Activated CD4-positive, alpha-beta T cell treated with anti-CD3 and anti-CD28 coated beads, Interleukin-2, amount 50 U/mL, for 24 hours (primary cell): ENCODE measurements at places on chromosomes 13 and 19.

GRCh38 chr19:48190288-48190884 lies 19.9 kb downstream of the ZSWIM9 start:
- peak; percentile 15 for DNase-seq

DNA sequence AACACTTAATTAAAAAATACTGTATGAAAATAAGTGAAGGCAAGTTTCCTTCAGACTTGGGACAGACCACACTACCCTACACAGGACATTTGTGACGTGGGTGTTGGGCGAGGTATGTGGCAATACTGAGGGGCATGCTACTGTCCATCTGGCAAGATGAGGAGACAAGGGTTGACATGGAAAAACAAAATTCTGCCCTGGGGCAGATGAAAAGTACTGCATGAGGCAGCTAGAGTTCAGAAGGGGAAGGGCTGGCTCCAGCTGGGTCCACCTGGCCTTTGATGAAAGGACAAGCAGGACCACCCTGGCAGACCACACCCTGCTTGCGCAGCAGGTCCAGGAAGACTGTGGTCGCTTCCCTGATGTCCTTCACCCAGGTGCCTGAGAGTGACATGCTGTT lies 43.2 kb downstream of the LATS2 start:
- no peak for DNase-seq

DNA sequence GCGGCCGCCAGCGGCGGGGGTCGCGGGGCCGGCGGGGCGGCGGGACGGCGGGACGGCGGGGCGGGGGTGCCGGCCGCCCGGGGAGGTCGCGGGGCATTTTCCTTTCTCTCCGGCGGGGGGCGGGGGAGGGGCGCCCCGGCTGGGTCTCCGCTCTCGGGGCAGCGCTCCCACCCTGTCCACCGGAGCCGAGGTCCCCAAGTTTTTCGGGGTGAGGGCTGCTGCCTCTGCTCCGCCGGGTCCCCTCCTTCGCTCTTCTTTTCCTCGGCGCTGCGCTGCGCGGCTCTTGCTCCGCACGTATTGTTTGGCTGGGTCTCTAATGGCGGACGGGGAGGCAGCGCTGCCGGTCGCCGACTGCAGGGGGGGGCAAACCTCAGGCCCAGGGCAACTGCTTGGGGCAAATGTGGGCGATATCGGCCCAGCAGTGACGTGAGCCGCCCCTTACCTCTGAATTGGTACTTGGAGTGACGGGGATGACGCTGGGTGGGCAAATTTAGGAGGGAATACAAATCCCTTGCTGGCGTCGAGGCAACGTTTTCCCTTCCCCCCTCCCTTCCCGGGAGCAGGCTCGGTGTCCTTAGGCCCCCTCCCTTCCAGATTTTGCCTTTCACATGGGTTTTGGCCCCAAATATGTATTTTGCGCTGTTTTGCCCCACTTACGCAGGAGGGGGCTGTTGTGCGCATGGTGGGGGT lies 759 bp downstream of the ZMYM2 start:
- peak; percentile 48 for DNase-seq

- no peak for DNase-seq
Observed at GRCh38 chr19:44807162-44807561, 1.7 kb upstream of the BCAM start.

DNA sequence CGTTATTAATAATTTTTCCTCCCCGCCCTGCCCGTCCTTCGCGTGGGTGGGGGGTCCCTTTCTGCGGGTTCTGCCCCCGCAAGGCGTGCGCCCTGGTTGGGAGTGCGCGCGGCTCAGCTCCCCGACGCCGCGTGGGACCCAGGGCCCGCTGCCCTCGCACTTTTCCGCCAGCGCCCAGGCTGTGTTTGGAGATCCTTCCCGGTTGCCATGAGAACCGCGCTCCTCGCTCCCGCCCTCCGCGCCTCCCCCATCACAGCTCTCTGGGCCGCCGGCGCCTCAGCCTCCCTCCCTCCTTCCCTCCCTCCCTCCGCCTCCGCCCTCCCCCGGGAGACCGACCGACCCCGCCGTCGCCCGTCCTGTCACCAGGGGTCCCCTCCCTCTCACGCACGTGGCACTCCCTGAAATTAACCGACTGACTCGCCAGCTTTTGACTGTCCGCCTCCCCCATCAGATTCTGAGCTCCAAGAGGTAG lies 2.4 kb upstream of the SSBP4 start:
- DNase-seq, result no peak

DNA sequence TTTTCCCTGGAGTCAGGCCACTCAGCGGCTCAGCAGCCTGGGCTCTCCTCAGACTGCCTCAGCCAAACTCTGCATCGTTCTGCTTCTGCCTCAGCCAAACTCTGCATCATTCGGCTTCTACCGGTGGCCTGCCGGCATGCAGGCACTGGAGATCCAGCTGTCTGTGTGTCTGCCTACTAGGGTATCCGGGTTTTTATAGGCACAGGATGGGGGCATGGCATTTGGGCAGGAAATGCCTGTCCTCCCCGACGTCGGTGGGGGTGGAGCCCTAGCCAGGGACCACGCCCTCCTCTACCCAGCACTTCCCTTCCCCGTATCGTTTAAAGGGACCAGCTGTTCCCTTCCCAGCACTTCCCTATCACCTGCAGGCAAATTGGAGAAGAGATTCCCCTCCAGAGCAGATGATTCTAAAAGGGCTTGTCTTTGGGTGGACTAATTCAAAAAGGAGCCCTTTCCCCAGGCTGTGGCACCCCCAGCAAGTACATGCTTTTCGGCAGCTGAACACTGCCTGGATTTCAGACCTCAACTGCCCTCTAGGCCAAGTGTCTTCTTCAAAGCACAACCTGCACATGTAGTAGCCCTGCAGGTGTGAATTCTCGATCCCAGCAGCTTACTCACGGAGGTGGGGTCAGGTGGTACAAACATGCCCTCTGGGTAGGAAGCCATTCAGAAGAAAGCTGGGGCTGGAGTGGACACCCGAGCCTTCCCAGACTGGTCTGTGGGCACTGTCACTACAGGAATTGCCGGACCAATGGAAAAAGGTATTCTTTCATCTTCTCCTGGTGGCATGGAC lies 25.4 kb upstream of the GPR12 start:
- DNase-seq, result no peak

DNA sequence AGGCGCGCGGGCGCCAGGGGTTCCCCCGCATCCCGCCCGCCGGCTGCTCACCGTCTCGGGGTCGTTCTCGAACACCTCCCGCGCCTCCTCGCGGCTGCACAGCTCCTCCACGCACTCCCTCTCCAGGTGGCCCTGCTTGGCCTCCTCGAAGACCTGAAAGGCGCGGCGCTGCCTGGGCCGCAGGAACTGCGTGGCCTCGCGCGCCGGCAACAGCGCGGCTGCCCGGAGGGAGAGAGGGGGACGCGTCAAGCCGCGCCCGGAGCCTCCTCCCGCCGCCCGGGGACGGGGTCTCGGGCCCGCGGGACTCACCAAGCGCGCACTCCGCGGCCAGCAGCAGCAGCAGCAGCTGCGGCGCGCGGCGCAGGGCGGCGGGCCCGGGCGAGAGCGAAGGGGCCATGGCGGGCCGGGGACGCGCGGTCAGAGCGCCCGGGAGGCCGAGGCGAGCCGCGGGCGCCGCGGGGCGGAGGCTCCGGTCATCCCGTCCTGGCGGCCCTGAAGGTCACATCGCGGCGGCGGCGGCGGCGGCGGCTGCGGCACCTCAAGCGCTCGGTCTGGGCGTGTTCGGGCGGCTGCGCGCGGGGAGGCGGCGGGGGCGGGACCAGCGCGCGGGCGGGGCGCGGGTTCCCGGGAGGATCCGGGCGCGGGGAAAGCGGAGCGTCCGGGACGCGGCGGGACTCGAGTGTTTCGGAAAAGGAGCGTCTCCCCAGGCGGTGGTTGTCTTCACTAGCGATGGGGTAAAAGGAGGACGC lies at the start of gene GAS6:
TSS of gene GAS6 (minus strand) at position 553 of the 749 bp plus-strand sequence. CDS start at position 397, 156 bp downstream.
- no peak for DNase-seq

GRCh38 chr13:24270639-24271141 lies 38.7 kb upstream of the C1QTNF9 start:
- DNase-seq, result no peak

GRCh38 chr13:51033421-51034185 lies 77.5 kb downstream of the C13orf42 start:
- no peak for DNase-seq

- DNase-seq, result no peak
Observed at GRCh38 chr13:80835902-80836301, 495.0 kb upstream of the SPRY2 start.

DNA sequence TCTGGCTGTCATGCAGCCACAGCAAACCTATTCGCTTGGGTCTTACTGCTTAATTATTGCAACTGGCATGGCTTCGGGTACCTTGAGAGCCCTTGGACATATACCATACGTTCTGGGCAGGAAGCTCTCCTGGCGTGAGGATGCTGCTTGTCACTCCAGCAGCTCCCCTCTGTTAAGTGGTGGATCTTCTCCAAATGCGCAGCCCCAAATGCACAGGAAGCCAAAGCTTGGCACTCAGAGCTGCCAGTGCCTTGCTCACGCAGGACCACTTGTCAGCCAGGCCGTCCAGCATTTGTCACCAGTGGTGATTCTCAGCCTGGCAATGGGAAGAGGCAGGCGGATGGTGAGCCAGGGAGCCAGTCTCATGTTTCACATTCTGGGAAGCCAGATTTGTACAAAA lies 158.6 kb downstream of the KATNAL1 start:
- no peak for DNase-seq

- DNase-seq, result no peak
Observed at GRCh38 chr13:49859560-49859959, 67.1 kb upstream of the KPNA3 start.

DNA sequence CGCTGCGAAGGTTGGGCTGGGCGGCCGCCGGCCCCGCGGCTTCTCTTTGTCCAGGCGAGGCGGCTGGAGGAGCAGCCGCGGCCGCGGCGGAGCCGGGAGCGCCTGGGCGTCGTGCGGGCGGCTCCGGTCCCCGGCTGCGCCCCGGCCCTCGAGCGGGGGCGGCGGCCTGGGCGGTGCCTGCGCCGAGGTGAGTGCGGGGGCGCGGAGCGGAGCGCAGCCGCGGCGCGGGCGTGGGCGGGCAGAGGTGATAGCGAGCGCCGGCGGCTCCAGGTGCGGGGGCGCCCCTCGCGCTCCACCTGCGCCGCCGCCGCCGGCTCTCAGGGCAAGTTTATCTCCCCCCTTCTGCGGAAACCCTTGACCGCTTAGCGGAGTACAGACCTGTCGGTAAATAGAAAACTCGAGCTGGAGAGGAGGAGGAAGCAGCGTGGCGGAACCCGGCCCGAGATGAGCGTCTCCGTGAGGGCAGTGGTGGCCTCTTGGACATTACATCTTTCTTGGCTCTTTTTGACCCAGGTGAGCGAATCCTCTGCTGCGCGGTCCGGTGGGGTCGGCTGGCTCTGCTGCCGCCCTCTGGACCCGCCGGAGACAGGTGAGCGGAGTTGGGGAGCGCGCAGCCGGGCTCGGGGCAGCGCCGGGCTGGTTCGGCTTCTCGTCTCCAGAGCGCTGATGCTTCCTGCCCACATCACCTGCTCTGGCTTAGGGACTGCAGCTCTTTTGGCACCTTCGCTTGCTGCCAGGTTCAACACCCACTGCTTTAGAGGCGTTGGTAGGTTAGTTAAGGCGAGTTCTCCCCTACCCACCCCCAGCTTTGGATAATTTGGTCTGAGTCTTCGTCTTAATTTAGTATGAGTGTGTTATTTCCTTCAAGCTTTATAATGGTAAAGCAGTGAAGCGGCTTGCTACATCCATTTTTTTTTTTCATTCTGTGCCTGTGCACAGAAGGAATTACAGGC lies at the start of gene MTUS2:
TSS of gene MTUS2 (plus strand) at position 241 of the 953 bp plus-strand sequence.
- no peak for DNase-seq

- DNase-seq, result no peak
Observed at GRCh38 chr13:25800523-25800922, 251.3 kb downstream of the SHISA2 start.

GRCh38 chr13:22800526-22801401 lies 380.0 kb upstream of the SGCG start:
- DNase-seq, result no peak

- DNase-seq, result no peak
Observed at GRCh38 chr13:93698016-93698613, 471.5 kb downstream of the GPC6 start.

DNA sequence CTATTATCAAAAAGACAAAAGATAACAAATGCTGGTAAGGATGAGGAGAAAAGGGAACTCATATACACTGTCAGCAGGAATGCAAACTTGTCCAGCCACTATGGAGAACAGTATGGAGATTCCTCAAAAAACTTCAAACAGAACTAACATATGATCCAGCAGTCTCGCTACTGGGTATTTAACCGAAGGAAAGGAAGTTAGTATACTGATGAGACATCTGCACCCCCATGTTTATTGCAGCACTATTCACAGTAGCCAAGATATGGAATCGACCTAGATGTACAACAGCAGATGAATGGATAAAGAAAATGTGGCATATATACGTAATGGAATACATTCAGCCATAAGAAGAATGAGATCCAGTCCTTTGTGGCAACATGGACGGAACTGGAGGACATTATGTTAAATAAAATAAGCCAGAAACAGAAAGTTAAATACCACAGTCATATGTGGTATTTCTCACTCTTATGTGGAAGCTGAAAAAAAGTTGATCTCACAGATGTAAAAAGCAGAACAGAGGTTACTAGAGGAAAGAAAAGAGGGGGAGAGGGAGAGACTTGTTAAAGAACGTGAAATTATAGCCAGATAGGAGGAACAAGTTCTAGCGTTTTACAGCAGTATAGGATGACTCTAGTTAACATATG lies 83.2 kb downstream of the RUBCNL start:
- no peak for DNase-seq

DNA sequence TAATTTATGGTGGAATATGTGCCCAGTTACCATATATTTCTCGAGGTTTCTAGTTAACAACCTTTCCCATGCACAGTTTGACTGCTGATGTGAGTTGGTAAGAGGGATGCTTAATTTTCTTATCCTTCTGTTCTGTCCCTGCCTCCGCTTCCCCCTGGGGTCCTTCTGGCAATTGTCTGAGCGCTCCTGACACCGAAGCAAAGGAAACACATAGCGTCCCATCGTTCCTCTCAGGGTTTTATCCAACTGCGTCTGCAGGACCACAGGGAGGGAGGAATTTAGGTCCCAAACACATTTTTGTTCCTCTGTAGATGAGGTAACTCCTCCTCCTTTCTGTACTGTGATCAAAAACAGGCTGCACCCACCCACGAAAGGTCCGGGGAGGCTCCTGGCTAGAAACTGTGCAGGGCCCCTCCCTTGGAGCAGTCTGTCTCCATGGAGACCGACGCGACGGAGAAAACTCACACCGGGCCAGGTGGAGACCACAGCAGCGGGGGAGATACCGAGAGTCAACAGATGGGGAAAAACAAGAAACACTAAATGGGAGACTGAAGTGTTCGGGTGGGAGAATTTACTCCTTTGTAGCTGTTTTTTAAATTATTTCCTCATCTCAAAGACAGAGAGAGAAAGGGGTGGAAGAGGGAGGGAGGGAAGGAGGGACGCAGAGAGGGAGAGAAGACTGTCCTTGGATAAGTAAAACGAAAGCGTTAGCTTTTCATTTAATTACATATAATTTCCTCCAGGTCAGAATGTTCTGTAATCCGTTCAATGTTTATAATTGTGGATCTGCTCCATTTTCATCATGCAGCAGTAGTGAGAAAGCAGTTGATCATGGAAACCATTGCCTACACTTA lies 191.8 kb upstream of the NBEA start:
- no peak for DNase-seq

DNA sequence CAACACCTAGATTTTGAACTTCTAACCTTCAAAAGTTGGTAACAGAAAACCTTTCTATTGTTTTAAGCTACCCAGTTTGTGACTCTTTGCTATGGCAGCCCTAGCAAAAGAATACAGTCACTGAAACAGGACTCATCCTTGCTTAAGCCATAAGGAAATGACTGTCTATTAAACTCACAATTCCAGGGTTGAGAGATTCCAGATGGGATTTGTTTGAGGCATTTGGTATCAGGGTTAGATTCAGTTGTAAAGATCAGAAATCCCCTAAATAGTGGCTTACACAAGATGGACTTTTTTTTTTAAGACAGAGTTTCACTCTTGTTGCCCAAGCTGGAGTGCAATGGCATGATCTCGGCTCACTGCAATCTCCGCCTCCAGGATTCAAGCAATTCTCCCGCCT lies 41.1 kb upstream of the RGCC start:
- DNase-seq, result no peak
